Retinal pigment epithelial cell (primary cell): ENCODE measurements at places on chromosomes 16 and 17.

GRCh38 chr16:10906914-10907756 lies 30.1 kb downstream of the CIITA start:
- no peak for DNase-seq

- DNase-seq, result no peak
Measured at GRCh38 chr16:57867000-57867561, 64.8 kb upstream of the KIFC3 start.

- peak; percentile 6 for DNase-seq
Measured at GRCh38 chr17:78664476-78665386, 87.5 kb upstream of the DNAH17 start.

GRCh38 chr17:27782791-27783206 lies 17.5 kb downstream of the NOS2 start:
- DNase-seq, result no peak

- DNase-seq, result no peak
Measured at GRCh38 chr16:13892301-13892700, 27.7 kb upstream of the ERCC4 start.

DNA sequence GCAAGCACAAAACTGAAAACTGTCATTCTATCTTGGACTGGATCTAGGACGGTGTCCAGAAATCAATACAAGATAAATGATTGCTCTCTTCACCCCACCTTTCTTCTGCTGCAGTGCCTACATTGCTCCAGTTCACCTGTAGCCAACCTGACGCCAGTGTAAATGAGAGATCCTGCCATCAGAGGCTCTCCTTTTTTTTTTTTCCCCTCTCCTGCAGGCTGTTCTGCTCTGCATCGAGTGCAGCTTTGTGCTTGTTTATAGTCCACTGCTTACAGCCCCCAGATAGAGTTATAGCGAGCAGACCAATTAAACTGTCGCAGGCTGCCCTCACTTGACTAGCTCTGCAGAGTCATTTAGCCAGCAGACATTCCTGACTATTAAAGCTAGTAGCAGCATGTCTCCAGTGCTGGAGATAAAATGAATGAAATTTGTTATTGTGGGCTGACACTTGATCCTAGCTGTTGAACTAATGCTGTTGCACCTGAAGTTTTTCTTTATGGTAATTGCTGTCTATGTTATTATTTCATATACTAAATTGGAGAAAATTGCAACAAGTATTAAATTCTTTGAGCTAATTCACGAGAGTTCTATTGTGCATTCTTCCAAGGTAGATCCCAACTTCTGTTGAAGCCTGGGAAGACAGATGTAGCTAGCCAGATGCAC lies 257.1 kb downstream of the FTO start:
- no peak for DNase-seq

DNA sequence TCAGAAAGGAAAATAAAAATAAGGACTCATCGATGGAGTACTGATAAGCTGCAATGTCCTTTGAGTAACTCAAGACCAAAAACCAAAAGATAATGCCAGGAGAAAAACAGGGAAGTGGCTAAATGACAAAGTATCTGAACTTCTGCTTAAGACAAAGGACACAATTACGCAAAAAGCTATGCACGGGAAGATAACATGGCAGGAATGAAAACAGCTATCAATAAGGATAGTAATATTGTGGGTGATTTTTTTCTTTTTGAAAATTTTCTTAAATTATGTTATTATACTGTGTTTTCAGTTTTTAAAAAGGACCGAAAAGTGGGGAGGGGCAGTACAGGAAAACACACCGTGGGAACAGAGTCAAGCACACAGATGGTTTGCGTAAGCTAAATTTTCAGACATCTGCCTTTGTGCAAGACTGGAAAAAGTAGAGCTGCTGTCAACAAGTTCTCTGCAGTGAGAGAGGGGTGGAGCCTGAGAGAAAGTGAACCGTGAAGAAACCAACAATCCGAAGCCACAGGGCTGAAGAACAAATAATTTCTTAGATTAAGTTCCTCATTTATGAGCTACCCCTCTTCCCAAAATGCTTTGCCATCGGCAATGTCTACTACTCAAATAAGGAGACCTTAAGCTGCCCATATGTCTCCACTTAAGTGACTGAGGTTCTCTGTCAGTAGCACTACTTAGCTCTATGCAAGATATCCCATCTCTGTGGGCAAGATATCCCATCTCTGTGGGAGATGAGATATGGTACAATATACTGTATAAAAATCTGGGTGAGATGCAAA lies 99.9 kb upstream of the CORO6 start:
- DNase-seq, result no peak

DNA sequence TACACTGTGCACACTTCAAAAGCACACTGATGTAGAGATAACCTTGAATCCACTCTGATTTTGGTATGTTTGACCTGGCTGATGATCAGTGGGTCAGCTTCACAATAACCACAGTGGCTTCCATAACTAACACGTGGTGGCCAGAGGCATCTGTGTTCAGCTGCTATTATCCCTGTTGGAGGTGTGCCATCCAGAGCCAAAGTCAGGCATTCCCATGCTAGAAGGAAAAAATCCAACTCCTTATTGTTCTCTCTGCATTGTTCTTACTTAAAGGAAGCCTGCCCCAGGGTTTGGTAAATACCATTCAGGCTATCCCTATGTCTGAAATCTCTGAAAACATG lies 127.3 kb upstream of the MON1B start:
- no peak for DNase-seq

DNA sequence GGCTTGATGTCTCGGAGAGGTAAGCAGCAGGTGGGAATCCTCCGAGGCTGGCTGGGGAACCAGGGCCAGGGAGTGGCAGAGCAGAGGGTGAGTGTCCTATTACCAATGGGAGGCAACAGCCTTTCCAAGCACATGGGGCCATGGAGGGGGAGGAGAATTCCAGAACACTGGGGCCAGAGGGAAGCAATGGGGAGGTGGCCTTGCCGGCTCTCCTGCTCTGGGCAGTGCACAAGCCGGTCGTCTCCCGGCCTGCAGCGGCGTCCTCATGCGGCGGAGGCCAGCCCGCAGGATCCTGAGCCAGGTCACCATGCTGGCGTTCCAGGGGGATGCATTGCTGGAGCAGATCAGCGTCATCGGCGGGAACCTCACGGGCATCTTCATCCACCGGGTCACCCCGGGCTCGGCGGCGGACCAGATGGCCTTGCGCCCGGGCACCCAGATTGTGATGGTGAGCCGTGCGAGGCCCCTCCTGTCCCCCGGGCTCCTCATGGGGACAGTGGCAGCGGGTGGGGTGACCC lies 21.9 kb downstream of the SGSH start:
- DNase-seq, result no peak

DNA sequence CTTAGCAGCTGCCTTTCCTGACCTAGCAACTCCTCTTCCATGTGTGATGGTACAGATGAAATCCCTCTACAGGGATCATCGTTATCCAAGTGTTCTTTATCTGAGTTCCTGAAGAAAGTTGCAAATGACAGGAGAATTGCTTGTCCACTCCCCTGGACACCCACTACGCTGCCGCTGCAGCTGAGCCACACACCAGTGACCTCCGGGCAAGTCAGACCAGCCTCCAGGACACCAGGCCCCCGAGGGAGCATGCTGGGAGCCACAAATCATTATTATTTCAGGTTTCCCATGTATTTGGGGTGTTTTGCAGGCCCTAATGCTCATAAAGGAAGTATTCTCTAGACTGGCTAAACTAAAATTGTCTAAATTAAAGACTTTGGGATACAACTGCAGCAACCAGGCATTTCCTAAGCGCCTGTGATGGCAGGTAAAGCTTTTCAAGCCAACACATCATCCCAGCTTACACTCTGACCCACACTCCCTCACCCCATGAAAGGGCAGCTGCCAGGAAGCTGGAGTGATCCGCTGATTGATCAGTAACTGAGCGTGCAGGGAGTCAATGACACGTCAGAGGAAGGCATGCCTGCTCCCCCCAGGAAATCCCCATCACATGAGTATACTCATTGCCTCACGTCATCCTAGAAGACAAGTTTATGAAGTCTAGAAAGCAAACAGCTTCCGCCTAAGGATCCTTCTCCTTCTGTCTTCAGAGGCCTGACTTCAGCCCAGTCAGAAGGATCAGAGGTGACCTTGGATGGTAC lies 14.4 kb downstream of the FA2H start:
- DNase-seq, result peak; percentile 51

DNA sequence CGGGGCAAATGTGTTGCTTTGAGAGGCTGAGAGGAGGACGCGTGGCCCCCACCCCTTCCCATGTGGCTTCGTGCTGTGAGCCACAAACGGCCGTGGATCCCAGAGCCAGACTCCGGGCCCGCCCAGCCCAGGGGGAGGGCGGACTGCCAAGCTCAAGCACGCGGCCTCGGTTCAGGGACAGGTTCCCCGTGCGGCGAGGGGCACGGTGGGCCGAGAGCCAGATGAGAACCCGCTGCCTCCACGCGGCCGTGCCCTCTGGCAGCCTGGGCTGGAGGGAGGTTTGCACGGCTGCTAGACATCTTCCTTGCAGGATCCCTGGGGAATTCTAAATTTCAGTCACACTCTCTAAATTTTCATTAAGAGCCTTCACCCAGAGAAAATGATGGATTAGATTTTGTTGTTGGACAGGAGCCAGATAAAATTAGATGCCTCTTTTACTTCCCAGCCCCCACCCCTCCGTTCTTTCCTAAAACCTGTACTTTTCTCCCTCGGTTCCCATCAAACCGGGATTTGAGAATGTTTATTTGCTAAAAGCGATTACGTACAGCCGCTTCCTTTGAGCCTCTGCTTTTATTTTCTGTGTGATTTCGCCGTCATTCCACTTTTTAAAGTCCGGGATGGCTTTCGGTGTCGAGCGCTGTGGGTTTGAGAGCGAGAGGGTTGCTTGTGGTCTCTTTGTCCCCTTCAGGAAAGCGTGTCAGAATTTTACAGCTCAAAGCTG lies 25.0 kb upstream of the GNG13 start:
- peak; percentile 9 for DNase-seq

DNA sequence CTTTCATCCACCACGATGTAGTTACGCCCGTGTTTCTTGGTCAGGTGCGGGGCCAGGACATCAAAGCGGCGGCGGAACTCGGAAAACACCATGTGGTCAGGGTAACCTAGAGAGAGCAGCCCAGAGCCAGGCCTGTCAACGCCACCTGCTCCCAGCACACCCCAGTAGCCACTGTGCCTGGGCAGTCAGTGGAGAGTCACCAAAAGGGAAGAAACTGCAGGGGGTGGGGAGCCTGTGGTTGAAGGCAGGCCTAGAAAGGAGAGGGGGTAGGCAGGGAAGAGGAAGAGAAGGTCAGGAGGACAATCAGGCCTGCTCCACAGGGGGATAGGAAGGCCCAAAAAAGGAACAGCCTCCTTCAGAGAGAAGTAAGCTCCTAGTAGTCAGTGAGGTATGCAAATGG lies 64.1 kb downstream of the PIPOX start:
- no peak for DNase-seq

DNA sequence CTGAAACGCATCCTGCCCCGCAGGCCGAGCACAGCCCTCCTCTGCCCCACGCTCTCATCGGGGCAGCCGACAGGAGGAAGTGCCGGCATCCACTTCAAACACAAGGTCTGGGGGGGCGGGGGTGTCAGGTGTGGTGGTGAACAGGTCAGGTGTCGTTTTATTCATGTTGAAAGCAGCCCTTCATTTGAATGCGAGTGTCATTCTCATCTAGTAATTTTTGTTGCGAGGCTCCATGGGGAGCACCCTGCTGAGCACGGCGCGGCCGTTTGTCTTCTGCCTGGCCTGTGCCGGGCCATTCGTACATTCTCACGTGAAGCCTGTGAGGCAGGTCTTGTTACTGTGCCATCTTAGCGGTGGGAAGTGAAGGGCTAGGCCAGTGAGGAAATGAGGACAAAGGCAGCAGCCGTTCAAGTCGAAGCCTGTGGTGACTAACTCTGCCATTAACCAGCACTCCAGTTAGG lies 1.9 kb downstream of the ACSF3 start:
- no peak for DNase-seq

DNA sequence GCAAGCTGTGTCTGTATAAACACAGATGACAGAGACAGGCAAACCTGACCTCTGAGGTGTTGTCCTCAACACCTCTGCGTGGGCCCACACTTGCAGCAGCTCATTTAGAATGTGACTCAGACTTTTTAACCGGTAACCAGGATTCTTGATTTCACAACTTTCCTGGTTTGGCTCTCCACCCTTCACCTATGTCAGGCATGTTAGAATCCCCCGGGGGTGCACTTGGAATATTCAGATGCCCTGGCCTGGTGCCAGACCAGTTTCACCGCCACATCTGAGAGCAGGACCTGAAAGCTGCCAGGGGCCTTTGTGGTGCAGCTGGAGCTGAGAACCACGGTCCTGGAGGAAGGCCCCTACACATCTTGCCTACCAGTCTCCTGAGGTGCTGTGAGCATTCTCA lies 4.8 kb downstream of the DHODH start:
- no peak for DNase-seq

- no peak for DNase-seq
Measured at GRCh38 chr16:16025214-16025968, 76.0 kb downstream of the ABCC1 start.

DNA sequence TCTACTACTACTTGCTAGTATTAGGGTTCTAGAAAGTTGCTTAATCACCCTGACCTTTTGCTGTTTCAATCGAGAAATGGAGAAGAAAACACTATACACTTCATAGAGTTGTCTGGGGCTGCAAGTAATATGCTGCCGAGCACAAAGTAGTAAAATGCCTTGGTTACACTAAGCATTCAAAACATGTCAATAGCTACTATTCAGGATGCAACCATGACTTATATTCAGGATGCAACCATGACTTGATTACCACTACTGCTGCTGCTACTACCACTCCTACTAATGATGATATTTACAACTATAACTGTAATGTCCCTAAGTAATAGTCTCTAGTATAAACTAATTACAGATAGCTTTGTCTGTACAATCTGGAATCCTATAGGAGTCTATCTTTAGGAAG lies 35.3 kb downstream of the ADAMTS18 start:
- DNase-seq, result no peak

DNA sequence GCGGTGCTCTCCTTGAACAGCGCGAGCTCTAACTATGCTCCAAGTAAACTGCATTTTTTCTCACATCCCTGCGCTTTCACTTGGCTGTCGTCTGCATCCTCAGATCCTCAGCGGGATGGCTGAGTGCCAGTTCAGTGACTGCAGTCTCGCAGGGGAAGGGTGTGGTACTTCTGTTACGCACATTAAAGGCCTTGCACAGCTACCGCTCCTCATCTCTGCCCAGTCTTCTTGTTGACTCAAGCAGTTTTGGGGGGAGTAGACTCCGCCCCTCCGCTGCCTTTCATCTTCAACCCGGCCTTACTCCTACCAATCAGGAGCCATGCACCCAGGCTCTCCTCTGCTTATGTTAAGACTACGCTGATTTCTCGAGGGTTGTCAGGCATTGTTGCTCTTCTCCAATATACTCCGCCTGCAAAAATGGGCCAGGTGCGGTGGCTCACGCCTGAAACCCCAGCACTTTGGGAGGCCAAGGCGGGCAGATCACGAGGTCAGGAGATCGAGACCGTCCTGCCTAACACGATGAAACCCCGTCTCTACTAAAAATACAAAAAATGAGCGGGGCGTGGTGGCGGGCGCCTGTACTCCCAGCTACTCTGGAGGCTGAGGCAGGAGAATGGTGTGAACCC lies 10.0 kb downstream of the ATP5PD start:
- no peak for DNase-seq

GRCh38 chr17:49968405-49969133 lies 421 bp upstream of the DLX4 start:
- peak; percentile 46 for DNase-seq

GRCh38 chr17:55692276-55692675 lies 30.4 kb downstream of the TMEM100 start:
- no peak for DNase-seq
